ENCODE measurements at places on chromosomes 7 and 10.
A peak's percentile ranks its signal among the peaks of the same experiment; 100 is the strongest.

- DNase-seq, result no peak
These were observed 105.1 kb downstream of the INPP5A start for GRCh38 chr10:132642732-132643008.

DNA sequence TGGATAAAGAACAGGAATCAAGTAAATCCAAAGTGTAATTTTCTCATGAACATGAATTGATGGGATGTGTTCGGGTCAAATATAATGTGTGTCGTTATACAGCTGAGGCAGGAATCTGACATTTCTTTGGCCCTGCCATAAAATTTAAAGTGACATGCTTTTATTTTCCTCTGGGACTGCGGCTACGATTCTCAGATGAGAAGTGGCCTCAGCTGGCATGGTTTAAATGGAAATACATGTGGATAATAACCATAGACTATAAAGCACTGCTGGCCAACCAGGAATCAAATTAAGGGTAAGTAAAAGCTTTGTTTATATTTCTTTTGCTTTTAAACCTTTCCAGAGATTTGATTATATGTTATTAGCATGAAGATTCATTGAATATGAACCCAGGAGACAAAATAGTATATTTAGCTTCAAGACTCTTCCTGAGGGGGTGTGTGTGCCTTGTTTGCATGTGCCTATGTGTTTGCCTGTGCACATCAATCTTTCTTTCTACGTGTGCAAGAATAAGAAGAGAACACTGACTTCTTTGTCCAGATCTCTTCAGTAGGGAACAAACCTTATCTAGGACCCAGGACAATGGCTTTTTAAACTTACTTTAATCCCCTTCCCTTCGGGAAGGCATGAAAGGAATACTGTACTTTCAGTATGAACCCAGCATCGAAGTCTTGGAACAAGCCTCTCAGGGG, 629.0 kb upstream of the PFKP start:
- DNase-seq, result no peak

DNA sequence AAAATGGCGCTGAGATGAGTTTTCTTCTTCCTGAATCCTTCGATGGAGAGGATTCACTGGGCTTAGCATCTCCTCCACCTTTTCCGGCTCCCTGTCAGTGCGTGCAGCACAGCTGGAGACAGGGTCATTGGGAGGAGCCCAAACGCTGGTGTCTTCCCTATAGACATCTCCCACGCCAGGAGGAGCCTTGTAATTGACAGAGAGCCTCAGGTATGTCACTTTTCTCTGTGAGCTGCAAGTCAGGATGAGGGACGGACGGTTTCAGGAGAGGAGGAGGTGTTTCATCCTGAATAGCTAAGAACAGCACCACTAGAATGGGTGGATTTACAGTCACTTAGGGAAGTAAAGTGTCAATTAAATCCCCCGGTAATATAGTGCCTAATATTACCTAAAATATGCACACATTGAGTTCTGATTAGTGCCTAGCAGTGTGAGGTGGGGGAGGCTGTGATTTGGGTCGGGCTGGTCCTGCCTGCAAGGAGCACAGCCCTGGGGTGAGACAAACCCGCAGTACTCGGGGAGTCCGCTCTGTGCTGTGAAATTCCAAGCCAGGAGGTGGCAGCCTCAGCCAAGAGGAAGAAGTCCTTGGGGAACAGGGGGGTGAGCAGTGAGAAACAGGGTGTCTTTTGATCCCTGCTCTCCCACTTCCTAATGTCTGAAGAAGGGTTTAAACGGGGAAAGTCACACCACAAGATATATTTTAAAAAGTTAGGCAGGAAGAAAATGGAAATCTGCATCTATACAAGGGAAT, 28.2 kb downstream of the IL15RA start:
- peak; percentile 52 for DNase-seq

- DNase-seq, result no peak
These were observed 176.4 kb downstream of the CCDC71L start for GRCh38 chr7:106484562-106484961.

DNA sequence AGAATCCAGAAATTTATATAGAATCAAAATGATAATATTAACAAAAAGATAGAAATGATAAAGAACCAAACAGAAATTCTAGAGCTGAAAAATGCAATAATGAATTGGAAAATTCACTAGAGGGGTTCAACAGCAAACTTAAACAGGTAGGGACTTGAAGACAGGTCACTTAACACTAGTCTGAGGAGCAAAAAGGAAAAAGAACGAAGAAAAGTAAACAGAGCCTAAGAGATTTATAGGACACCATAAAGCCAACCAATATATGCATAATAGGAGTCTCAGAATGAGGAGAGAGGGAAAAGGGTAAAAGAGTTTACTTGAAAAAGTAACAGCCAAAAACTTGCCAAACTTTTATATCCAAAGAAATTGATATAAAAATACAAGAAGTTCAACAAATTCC, 44.3 kb upstream of the RET start:
- no peak for DNase-seq

- DNase-seq, result peak; percentile 18
These were observed 12.2 kb downstream of the LIPF start for GRCh38 chr10:88676283-88677060.

DNA sequence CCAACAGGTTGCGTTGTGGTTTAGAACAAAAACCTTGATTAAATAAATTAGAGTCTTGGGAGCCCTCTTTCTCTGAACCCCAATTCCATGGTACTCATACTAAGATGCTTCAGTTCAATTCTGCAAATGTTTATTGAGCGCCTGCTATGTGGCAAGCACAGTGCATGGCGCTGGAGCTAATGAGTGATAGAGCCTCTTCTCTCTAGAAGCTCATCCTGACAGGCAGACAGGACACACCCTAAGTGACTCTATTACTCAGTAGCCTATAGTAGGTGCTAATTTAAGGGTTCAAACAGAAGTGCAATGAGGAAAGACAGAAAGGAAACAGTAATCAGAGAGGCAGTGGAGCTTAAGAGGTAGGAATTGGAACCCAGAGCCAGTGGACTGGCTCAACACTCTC, 124.4 kb upstream of the C7orf33 start:
- no peak for DNase-seq

DNA sequence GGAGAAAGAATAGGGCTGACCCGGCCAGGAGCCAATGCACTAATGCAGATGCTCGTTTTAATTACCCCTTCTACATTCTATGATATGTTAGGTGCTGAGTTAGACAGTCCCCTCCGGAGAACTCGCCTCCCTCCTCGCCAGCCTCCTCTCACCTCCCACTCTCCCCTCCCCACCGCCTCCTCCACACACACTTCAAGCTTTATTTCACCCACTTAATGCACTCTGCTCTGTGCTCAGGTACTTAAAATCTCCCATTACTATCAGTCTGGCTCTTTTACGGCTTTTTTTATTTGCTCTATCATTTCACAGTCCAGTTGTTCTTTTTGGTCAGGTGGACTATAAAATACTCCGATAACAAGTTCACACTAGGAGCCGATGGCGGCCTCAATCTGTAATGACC, 231.6 kb downstream of the TEX36 start:
- DNase-seq, result no peak

GRCh38 chr10:89306434-89307268, 4.8 kb downstream of the IFIT2 start:
- no peak for DNase-seq

- no peak for DNase-seq
These were observed 440.3 kb upstream of the FOXK1 start for GRCh38 chr7:4241791-4242190.

DNA sequence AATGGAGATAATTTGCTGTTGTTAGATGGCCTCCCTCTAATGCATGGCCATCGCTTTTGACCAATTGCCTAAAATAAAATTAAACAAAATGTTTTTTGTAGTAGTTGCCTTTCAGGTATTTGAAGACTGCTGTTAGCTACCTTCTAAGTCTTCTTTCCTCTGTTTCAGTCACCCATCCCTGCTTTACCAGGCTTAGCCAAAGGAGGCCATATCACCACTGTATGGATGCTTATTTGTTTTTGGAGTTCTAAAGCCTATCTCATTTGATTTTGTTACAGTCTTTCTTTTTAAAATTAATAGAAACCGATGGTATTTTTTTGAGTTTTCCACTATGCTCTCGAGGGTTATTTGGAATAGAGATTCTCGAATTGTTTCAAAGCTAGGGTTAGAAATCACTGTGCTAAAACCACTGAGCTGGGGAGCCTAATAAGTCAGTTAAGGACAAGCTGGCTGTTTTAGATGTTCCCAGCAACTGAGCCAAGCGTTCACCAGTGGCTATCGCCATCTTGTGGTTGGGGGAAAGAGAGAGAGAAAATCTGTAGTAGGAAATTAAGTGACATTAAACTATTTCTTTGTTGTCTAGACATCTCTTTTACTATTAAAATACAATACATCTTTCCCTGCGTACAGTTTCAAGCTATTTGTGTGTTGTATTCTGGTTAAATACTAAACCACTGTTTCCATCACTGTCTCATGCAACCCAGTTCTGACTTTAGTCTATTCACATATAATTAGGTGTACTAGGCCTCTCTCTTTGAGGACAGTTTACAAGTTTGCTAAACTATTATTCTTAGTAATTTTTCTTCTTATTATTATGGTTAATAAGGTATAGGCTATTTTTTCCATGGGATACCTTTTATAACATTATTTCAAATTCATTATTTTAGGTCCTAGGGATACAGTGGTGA, 52.2 kb downstream of the GPR158 start:
- peak; percentile 79 for DNase-seq

DNA sequence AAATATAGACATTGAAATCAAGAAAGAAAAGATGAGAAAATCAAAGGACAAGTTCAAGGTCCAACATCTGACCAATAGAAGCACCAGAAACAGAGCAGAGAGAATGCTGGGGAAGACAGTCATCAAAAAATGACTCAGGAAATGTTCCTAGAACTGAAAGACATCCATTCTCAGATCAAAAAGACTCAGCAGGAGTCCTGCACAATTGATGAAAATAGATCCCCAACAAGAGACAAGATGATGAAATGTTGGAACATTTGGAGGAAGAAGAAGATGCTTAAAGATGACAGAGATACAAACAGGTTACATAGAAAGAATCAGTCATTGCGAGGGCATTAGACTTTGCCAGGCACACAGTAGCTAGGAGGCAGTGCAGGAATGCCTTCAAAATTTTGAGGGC, 30.0 kb upstream of the EIF5AL1 start:
- DNase-seq, result no peak

- peak; percentile 47 for DNase-seq
These were observed 903 bp upstream of the KCNMA1 start for GRCh38 chr10:77638321-77639101.

GRCh38 chr7:70614237-70615045, 517.5 kb upstream of the GALNT17 start:
- DNase-seq, result peak; percentile 97

- DNase-seq, result no peak
These were observed 295.0 kb upstream of the IGFBP3 start for GRCh38 chr7:46215987-46216567.

GRCh38 chr7:148793590-148793989, 90.5 kb downstream of the EZH2 start:
- DNase-seq, result no peak

DNA sequence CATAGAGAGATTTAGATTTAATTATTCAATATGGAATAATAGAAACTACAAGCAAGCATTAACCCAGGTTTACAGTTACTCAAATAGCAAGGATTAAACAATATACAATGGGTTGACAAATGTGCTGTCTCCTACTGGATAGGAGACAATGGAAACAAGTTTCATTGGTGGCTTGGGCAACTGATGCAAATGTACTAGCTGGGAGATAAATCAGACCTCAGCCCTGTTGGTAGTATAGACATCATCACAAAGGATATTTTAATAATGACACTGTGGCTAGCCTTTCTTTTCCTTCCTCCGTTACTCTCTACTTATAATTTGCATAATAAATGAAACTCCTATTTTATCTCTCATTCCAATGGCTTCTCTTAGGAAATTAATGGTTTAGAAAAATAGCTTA, 96.5 kb upstream of the DKK1 start:
- no peak for DNase-seq

- no peak for DNase-seq
These were observed 136.6 kb downstream of the SPAG6 start for GRCh38 chr10:22481687-22482539.

DNA sequence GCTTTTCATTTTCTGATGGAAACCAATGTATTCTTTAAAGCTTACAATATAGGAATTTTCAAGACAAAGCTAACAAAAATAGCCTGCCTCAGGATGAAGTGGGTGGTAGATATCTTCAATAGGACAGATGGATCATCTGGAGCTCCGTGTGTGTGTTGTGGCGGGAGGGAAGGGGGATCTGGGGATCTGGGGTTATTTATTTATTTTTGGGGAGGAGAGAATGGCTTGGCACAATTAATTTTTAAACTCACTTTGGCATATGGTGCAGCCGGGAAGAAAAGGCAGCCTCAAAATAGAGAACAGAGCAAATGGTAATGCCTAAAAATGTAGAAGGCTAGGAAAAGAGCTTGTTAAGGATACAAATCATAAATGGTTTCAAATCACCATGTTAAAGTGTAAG, 11.6 kb upstream of the ABLIM1 start:
- no peak for DNase-seq

GRCh38 chr7:23938215-23938614, 228.2 kb downstream of the STK31 start:
- no peak for DNase-seq

DNA sequence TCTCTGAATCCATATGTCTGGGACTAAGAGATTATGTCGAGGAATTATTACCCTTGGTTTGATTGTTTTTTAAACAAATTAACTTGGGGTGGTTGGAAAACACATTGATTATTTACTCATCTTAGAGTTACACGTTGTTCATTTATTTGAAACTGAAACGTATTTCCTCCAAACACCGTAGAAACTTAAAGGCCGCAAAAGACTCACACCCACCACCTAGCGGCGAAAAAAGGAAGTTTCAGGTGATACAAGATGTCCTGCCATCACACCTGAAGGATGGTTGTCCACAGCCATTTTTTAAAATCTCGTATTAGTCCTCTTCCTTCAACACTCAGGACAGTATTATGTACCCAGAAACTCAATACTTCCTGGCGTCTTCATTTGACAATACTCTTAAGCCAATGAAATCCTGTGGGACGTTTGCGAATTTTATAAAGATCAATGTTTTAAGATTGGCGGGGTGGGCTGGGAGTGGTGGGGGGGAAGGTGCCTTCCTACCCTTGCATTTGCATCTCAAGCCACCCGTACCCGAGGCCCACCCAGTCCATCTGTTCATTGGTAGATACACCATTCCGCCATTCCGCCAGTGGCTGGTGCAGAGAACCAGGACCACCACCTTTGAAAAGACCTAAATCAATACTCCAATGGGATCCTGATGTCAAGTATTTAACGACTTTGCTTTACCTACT, 1.4 kb upstream of the LCOR start:
- peak; percentile 44 for DNase-seq

DNA sequence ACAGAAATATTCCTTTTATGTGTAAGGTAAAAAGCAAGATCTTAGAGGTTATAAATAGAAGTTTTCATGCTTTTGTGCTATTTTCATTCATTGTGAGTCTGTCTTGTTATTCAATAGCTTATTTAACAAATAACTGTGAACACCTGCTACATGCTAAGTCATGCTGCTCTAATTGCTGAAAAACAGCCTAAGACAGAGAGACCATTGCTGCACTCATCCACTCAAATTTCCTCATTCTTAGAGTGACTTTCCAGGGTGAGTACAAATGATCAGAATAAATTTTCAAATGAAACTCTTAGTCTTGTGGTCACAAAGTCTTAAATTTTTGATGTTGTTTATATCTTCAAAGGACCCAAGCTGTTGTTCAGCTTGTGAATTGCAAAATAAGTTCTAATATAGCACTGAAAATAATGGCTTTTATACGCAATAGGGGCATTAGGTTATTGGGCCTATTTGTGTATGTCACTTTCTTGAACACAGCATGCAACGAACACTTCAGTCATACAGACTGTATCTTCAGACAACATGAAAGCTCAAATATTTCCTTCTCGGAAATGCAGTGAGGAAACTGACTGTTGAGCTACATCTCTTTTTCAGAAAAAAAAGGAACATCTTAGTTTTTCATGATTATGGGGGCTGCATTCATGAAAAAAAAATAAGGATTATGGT, 247.9 kb upstream of the PCDH15 start:
- DNase-seq, result no peak

GRCh38 chr7:17719998-17720397, 220.3 kb downstream of the SNX13 start:
- no peak for DNase-seq

Measured in NCI-H82 (cell line).